NCI-H1105 (cell line): ENCODE measurements at places on chromosomes 1 and 21.

- DNase-seq = no peak
These were observed 59.9 kb upstream of the ERRFI1 start for GRCh38 chr1:8086055-8086454.

GRCh38 chr1:32773764-32774463 lies 43.2 kb downstream of the YARS1 start:
- DNase-seq = no peak

DNA sequence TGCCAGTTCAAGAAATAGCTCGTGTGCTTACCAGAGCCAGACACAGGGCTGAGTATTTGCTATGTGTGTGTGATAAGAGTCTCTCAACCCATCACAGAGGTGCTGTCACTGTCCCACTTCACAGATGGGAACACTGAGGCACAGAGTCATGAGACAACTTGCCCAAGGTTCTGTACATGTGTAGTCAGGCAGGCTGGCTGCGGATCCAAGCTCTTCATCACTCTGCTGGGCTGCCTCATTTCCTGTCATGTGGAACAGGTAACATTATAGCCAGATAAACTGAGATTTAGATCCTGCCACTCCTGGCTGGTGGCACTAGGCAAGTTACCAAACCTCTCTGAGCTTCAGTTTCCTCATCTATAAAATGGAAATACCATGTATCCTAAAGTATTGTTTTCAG lies 77.8 kb downstream of the ITPKB start:
- DNase-seq = no peak

DNA sequence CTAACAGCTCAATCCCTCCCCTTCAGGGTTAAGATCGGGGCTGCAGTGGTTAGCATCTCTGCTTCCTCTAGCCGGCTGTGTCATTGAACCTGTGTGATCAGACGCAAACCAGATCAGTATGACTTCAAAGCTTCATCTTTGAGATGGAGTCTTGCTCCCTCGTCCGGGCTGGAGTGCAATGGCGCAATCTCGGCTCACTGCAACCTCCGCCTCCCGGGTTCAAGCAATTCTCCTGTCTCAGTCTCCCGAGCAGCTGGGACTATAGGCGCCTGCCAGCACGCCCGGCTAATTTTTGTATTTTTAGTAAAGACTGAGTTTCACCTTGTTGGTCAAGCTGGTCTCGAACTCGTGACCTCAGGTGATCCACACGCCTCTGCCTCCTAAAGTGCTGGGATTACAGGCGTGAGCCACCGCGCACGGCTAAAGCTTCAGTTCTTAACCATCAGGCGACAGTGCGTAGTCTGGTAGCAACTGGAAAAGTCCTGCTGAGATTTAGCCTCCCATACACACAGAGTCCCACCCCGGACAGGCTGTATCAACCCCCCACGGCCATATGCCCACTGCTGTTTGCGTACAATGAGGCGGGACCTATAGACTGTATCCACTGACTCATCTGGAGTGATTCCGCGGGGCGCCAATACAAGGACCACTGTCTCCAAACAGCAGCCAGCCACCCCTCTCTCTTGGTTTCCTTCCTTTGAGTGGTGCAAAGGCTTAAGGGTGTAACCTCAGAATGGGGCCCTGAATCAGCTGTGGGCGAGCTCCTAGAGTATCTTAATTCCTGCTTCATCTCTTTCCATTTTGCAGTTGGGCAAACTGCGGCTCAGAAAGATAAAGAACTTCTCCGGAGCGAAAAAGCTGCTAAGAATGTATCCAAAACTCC lies 23.3 kb downstream of the CELA3A start:
- peak; percentile 75 for DNase-seq

DNA sequence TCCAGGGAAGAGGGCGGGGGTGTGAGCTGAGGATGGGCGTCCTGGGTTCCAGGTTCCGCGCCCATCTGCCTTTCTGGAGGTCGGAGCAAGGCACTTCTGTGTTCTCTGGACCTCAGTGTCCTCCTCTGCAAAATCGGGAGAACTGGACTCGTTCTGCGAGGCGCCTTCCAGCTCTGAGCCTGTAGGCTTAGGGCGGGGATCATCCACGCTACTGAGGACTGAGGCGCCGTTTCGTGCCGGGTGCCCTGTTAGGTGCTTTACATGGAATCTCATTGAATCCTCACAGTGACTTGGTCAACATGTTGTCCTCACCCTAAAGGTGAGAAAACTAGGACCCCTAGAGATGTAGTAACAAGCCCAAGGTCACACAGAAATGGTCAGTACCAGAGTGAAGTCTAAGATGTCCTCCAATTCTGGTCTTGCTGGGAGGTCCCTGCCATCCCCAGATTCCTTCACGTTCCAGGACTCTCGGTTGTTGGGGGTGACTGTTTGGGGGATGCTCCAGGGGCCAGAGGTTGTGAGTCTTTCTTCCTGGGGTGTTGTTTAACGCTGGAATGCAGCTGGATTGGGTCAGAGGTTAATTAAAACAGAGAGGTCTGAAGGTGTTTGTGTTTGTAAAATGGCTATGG lies 677 bp downstream of the PRKAA2 start:
- DNase-seq = no peak

GRCh38 chr1:37073854-37074379 lies 39.6 kb upstream of the GRIK3 start:
- peak; percentile 81 for DNase-seq

GRCh38 chr1:206850401-206850800 lies 15.0 kb upstream of the IL20 start:
- DNase-seq = no peak

DNA sequence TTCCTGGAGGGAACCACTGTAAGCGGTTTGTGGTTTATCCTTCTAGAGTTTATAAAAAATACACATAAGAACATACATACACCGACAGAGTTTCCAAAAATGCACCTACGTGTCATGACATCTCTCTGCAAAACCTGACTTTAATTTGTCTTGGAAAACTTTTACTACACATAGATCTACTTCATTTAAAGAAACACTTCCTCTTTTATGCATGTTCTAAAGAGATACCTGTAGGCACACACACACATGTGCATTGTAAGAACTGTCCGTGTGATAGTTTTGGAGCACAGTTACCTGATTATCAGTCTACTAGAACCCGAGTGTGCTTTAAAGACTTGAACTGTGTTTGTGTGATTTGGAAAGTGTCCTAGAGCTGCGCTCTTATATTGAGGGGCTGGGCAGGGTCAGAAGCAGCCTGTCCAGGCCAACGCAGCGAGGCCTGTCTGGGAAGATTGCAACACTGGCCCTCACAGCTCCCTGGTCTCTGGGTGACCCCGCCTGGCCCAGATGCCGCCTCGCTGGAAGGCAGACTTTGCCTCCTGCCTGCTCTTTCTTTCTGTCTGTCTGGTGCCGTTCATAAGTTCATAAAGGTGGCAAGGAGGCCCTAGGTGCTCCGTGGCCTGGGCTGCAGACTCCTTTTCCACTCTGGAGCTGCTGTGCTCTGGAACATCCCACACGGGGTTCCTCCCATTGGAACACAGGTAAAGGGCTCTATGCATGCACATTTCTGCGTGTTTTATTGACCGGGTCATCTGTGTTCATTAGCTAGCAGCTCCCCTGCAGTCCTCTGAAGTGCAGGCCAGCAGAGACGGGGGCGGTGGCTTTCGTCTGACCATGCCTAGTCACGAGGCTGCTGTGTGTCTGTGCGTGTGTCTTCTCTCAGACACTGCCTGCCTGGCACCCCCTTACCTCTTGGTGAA lies 46.3 kb downstream of the AGPAT3 start:
- DNase-seq = no peak

- no peak for DNase-seq
These were observed 68.5 kb upstream of the CACYBP start for GRCh38 chr1:174931214-174931613.

- no peak for DNase-seq
These were observed 150.3 kb upstream of the SPAG17 start for GRCh38 chr1:118335331-118335732.

GRCh38 chr1:167263819-167264464 lies 43.3 kb downstream of the POU2F1 start:
- no peak for DNase-seq

DNA sequence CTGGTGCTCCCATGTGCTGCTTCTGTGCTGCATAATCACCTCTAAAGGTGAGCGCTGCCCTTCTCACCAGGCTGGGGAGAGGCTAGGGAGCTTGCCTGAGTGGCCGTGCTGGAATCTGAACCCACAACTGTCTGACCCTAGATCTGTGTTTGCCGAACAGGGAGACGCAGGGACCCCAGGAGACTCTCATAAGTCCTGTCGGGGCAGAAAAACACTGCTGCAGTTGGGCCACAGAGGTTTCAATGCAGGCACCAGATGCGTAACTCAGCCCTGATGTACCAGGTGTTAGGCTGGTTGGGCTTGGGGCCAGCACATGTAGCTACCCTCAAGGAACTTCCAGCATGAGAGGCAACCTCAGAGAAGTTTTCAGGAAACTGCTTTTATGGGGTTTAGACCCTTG lies 49.5 kb upstream of the DMRTB1 start:
- no peak for DNase-seq

DNA sequence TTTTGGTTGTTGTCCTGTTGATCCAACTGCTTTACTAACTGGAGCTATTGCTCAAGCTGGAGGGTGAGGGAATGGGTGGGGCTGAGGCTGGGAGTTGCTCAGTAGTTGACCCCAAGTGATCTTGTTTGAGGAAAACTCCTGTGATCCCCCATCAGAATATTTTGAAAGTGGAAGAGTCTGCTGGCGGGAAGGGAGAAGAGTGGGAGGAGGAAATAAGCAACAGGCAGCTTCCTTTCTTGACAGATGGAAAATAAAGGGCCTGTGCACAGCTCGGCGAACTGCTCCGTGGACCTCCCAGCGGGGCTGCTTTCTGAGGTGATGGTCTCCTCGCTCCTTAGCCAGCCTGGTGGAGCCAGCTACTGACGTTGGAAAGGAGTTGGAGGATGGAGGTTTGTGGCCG lies 199.1 kb upstream of the LMO4 start:
- DNase-seq = no peak

GRCh38 chr1:206854401-206855129 lies 10.9 kb upstream of the IL20 start:
- DNase-seq = no peak

GRCh38 chr1:176187001-176187400 lies 20.1 kb downstream of the COP1 start:
- no peak for DNase-seq

DNA sequence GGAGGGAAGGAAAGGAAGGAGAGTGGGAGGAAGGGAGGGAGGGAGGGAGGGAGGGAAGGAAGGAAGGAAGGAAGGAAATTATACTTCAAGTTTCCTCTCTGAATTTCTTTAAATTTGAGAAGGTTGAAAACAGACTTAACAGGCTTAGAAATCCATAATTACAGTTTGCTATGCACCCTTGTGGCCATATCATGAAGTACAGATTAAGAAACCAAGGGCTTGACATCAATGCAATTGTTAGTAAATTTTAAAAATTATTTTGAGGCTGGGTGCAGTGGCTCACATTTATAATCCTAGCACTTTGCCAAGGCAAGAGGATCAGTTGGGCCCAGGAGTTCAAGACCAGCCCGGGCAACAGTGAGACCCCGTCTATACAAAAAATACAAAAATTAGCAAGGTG lies 14.4 kb downstream of the ANP32E start:
- no peak for DNase-seq

DNA sequence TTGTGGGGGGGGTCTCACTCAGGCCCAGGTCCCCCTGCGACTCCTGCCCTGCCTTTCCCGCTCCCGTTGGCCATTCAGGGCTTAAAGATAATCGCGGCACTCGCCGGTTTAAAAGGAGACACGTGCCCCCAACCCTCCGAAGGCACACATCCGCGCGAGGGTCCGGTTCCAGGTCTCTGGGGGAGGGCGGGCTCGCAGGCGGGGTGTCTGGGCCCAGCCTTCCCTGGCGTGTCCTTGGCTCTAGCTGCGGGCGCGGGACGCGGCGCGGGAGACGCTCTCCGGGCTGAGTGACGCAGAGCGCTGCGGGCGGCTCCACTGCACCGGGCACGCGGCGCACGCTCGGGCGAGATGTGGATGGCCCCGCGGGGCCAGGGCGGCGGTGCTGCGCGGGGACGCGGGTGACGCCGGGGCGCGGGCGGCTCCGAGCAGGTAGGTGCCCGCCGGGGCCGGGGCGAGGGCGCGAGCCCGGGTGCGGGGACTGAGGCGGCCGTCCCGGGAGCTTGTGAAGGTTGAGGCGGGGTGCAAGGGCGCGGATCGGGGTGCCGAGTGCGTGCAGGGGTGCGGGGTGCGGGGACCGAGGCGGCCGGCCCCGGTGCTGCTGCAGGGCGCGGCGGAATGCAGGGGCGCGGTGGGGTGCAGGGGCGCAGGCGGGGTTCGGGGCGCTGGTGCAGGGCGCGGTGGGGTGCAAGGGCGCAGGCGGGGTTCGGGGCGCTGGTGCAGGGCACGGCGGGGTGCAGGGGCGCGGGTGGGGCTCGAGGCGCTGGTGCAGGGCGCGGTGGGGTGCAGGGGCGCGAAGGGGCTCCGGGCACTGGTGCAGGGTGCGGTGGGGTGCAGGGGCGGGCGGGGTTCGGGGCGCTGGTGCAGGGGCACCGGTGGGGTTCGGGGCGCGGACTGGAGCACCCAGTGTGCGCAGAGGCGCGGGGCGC lies 3.3 kb upstream of the TRPM2 start:
- DNase-seq = no peak

- DNase-seq = no peak
These were observed 46.0 kb downstream of the RUNX1 start for GRCh38 chr21:35002879-35003722.

GRCh38 chr1:58971629-58972140 lies 187.8 kb upstream of the JUN start:
- DNase-seq = no peak

- no peak for DNase-seq
These were observed 40.3 kb downstream of the PLEKHA6 start for GRCh38 chr1:204319462-204319861.
